ENCODE measurements at places on chromosomes 5 and 9.

DNA sequence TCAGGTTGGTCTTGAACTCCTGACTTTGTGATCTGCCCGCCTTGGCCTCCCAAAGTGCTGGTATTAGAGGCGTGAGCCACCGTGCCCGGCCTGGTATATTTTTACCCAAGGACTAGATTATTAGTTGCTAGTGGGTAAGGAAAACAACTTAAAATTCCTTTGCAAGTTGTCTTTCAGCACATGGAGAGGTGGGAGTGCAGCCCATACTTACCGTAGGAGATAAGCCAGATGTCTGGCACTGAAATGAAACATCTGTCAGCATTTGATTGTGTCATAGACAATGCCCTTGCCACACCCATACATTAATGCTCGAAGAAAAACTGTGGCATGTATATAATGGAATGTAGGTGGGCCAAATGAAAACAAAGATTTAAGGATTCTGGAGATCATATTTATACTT is 36.6 kb upstream of the ANKH start:
- DNase-seq: no peak

DNA sequence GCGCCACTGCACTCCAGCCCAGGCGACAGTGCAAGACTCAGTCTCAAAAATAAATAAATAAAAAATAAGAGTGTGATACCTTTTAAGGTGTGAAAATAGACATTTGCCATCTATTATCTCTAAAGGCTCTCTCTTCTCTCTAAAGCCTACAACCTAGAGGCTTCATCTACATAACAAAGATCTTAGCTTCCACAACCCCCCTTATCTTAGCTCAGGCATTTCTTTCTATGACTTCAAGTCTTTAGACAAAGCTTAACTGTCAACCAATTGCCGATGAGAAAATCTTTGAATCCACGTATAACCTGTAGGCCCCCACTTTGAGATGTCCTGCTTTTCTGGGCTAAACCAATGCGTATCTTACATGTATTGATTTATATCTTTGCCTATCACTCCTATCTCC is 64.9 kb upstream of the ADAMTS19 start:
- DNase-seq: no peak

GRCh38 chr5:166963596-166963995 is 1327.8 kb upstream of the WWC1 start:
- no peak for DNase-seq

GRCh38 chr9:136626740-136627642 is 35.7 kb upstream of the EGFL7 start:
- peak; percentile 50 for DNase-seq

DNA sequence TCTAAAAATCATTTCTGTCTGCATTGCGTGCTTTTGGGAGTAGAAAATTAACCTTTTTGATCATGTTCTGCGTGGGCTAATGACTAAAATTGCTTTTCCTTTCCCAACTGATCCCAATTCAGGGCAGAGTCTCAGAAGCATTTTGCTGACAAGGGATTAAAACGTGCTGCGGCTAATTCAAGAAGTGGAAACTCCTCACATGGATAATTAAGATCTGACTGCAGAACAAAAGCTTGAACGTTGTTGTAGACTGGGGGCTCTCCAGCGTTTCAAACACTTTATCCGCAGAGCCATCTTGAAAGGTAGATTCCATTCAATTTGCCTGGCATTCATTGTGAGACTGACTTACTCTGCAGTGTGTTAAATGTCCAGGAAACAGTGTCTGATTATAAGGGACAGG is 485.3 kb upstream of the DMAC1 start:
- peak; percentile 14 for DNase-seq

GRCh38 chr5:36108758-36109460 is 42.2 kb upstream of the UGT3A2 start:
- no peak for DNase-seq

GRCh38 chr5:144503123-144503522 is 332.4 kb downstream of the KCTD16 start:
- no peak for DNase-seq

- peak; percentile 86 for DNase-seq
Observed at GRCh38 chr9:71768388-71769174, at the start of gene CEMIP2. CEMIP2 (minus strand) TSS chr9:71768513; CDS start chr9:71750373, 18,140 bp downstream.

- DNase-seq: no peak
Observed at GRCh38 chr5:179595916-179596315, 27.6 kb downstream of the HNRNPH1 start.

- DNase-seq: no peak
Observed at GRCh38 chr9:121700832-121701419, 49.5 kb downstream of the DAB2IP start.

- no peak for DNase-seq
Observed at GRCh38 chr5:112002376-112002775, 245.4 kb upstream of the NREP start.

- DNase-seq: no peak
Observed at GRCh38 chr5:104628911-104629310, 1066.3 kb upstream of the NUDT12 start.

- DNase-seq: peak; percentile 12
Observed at GRCh38 chr9:3906437-3907213, 380.8 kb upstream of the RFX3 start.

All from WERI-Rb-1 (cell line).